ENCODE measurements at places on chromosomes 3 and 15.
A peak's percentile ranks its signal among the peaks of the same experiment; 100 is the strongest.

DNA sequence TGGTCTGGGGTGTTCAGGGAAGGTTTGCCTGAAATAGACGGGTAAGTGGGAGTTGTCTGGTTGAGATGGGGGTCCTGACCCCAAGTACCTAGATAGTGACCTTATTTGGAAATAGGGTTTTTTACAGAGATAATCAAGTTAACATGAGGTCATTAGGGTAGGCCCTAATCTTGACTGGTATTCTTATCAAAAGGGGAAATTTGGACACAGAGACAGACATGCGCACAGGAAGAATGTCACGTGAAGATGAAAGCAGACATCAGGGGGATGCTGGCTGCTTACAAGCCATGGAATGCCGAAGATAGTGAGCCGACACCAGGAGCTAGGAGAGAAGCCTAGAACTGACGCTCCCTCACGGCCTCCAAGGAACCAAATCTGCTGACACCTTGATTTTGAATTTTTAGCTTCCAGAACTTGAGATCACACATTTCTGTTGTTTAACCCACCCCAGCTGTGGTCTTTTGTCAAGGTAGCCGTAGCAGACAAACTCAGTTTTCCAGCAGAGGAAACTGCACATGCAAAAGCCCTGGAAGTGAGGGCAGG, 17.1 kb downstream of the BHLHE40 start:
- peak; percentile 1 for DNase-seq

DNA sequence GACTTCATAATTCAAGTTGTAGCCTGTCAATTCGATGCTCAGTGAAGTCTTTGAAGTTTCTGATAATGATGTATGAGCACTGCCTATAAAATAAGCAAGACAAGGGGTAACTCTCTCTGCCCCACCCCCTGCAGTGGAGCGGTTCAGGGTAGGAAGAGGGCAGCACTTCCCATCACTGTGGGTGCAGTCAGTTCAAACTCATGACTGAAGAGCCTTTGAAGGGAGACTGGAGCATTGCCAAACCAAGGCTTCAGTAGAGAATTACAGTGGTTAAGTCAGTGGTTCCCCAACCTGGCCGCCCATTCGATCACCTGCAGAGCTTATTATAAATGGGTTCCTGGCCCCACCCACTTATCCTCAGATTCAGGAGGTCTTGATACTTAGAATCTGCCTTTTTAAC, 190.6 kb downstream of the SHQ1 start:
- peak; percentile 20 for DNase-seq

- DNase-seq = no peak
Observed at GRCh38 chr3:101779822-101780381, 891 bp downstream of the NXPE3 start.

- DNase-seq = no peak
Observed at GRCh38 chr3:30440880-30441279, 165.5 kb upstream of the TGFBR2 start.

- DNase-seq = no peak
Observed at GRCh38 chr3:36489101-36489500, 108.8 kb downstream of the STAC start.

- DNase-seq = no peak
Observed at GRCh38 chr3:73212683-73213082, 151.2 kb downstream of the EBLN2 start.

DNA sequence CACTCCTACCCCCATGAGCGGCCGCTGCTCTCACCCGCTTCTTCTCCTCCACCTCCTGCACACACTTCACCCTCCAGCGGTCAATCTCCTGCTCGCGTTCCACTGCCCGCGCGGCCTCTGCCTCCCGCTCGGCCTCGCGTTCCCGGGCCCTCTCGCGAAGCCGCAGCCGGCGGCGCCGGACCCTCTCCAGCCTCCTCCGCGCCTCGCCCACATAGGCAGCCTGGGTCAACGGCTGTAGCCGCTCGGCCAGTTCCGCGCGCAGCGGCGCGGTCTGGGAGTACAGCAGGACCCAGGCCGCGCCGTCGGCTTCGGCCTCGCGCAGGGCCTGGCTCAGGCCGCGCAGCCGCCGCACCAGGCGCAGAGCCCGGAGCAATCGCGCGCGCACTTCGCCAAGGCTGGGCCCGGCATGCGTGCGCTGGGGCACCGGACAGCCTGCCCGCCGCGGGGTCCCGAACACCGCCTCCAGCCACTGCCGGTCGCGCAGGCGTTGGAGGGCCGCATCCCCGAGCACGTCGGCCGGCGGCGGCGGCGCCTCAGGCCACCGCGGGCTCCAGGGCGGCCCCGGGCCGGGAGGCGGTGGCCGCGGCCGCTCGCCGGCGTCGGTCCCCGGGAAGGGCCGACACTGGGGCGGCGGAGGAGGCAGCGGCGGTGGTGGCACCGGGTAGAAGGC, 595 bp downstream of the PDCD7 start:
- peak; percentile 34 for DNase-seq

- DNase-seq = peak; percentile 12
Observed at GRCh38 chr15:43872416-43873020, 45.7 kb downstream of the WDR76 start.

- no peak for DNase-seq
Observed at GRCh38 chr15:72173401-72173800, 24.2 kb downstream of the GRAMD2A start.

GRCh38 chr15:45143946-45144345, 14.2 kb downstream of the DUOX1 start:
- no peak for DNase-seq

DNA sequence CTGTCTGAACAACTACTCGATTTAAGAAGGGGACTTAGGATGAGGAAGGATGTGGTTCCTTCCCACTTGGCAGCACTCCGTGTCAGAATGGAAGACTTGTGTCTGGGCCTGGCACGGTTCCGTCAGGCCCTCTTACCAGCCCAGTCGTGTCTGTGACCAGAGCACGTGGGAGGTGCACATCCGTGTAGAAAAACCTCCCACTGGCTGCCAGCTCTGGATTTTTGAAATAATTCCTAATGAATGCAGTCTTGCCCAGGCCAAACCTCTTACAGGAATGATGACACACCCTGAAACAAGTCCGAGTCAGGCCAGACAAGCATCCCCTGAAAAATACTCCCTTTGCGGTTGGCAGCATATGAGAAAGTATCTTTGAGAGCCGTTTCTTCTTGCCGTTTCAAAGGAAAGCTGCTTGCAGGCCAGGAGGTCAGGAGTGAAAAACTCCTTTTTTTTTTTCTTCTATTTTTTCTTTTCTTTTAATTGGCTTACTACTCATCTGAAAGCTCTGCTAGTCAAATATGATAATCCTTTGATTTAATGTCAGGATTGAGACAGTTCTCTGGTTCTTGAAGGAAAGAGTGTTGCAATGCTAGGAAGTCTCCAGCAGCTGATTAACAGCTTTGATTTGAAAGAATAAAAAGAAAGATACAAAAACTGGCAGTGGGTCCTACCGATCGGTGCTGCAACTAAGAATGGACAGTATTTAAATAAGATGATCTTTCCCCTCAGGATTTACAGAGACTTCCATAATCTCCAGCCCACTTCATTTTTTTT, 19.8 kb downstream of the IL1RAP start:
- DNase-seq = no peak

DNA sequence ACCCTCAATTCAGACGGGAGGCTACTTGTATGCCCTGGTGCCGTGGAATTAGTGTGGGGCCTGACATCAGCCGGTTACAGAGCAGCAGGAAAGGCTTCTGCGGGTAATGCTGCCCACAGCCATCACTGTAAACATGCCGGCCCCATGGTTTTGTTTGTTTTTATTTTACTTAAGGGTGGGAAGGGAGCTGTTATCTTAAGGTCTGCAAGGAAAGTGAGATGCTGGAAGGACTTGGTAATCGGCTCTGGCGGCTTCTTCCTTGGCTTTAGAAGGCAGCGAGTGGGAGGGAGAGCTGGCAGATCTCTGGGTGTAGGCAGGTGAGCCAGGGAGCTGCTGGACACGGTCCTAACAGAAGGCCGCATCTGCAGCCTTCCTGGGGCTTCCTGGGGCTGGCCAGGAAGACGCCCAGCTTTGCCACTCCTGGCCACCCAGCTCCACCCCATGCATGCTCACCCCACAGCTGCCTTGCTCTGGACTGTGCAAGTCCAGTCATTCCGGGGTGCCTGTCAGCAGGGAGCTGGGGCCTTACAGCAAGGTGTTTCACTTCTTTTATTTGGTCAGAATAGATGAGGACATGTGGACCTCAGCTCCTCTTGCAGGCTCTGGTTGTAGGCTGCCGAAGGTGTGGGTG, 54.1 kb upstream of the FURIN start:
- no peak for DNase-seq

DNA sequence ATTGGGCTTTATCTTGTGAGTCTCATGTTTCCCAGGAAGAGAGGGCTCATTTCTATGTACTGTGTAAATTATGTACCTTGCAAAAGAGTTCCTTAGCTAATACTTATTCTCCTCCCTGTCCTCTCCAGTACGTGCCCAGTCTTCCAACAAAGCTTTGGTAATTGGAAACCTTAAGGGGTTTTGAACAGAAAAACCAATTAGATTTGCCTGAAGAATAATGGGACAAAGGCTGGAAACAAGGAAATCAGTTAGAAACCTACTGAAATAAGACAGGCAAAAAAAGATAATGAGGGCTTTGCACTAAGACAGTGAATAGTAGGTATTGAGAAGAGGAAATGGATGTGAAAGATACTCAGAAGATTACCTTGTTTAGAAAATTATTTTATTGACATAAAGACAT, 82.5 kb downstream of the SPRED1 start:
- no peak for DNase-seq

DNA sequence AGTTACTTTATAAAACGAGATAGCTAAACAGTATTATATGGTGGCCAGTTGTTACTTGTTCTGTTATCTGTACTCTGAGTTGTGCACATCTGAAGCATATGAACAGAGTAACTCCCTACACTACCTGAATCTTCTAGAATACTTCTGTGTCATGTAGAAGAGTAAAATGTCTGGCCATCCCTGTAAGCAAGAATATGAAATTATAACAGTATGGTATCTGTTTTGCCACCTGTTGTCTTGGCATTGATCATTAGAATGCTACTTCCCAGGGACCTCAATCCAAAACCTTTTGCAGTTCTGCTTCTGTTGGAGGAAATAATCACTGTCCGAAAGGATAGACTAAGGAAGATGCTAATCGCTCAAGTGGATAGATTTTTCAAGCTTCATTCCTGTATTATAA, 1.9 kb downstream of the TEX9 start:
- no peak for DNase-seq

DNA sequence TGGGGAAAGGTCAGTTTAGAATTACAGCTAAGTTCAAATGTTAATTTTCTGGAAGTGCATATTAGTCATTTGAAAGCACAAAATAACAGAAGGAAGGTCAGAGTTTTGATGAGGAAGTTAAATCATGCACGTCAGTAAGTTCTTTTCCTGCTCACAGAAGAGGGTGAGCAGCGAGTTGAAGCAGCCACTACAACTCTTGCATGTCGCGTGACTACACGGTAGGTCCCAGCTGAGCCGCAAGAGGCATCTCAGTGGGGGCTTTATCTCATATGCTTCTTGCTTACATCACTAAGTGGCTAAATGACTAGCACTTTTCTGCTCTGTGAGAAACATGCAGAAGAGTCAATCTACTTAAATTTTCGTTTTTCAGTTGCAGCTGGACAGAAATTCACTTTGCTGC, 21.3 kb upstream of the SEC62 start:
- peak; percentile 57 for DNase-seq

DNA sequence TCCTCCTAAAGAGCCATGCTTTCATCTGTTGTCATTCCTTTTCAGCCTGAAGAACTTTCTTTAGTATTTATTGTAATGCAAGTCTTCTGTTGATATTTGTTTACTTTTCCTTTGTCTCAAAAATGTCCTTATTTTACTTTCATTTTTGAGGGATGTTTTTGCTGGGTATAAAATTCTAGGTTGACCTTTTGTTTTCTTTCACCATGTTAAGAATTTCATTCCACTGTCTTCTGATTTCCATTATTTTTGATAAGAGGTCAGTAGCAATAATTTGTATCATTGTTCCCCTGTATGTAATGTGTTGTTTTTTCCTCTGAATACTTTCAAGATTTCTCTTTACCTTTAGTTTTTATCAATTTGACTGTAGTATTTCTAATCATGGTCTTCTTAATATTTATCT, 91.1 kb downstream of the RSRC1 start:
- DNase-seq = no peak

- DNase-seq = no peak
Observed at GRCh38 chr15:76935620-76936019, 4.1 kb downstream of the RCN2 start.

- DNase-seq = no peak
Observed at GRCh38 chr15:80985981-80986380, 3.6 kb downstream of the MESD start.

DNA sequence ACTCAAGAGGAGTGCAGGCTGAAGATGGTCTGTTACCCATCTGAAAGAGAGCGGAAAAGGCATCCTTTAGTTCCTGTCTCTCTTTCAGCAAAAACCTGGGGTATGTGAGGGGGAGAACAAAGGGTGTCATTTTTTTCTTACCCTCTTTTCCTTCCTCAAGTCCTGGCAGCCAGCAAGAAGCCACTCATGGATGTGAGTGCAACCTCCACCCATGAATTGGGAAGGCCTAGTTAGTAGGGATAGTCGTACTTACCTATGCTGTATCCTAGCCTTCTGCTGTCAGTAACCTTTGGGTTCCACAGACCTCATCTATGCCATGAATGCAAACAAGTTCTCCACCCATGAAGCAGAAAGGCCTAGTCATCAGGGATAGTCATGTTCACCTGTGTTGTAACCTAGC, 472.8 kb downstream of the ZIC1 start:
- DNase-seq = no peak

GRCh38 chr3:3134750-3135448, 8.2 kb downstream of the TRNT1 start:
- no peak for DNase-seq

GRCh38 chr3:37015642-37016041, 22.3 kb downstream of the MLH1 start:
- no peak for DNase-seq

GRCh38 chr3:129575997-129576384, 30.5 kb downstream of the PLXND1 start:
- no peak for DNase-seq

DNA sequence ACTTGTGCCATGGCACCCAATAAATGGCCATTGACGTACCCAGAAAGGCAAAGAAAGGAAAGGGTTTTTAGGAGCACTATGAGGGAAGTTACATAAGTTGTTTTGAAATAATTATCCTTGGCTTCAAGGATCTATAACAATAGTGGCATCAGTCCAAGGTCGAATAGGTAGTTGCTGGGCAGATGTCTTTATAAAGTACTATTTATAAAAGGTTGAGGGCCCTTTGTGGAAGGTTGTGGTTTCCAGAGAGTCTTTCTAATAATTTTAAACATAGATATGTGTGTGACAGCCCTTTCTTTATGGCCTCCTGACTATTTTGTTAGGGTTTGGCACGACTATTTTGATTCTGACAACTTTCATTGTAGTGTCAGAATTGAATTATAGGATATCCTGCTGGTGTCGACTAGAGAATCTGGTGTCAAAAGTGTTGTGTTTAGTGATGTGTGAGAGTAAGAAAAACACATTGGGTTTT, 260.5 kb downstream of the PYDC2 start:
- no peak for DNase-seq

- DNase-seq = no peak
Observed at GRCh38 chr3:194596906-194597305, 36.3 kb downstream of the TMEM44 start.

Measured in stimulated activated naive CD8-positive, alpha-beta T cell treated with anti-CD3 and anti-CD28 coated beads, Interleukin-15, Interleukin-2, amounts not matched to agents 100 U/mL and 50 U/mL, for 24 hours (primary cell).